Endothelial cell (in vitro differentiated cells): ENCODE measurements at places on chromosomes 1 and 21.

DNA sequence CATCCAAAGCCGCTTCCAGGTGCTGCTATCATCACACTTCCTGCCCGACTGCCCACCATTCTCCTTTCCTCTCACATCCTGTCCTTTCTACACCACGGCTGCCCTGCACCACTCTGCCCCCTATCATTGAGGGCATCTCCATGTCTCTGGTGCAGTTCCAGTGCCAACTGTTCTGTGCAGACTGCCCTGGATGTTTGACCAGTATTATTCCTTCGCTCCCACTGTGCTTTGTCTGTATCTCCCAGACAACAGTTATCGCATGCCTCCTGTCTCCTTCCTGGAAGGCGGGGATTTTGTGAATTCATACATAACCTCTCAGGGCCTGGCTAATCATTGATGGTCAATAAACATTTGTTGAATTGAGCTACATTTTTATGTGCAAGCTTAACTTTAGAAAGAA, 63.6 kb upstream of the GNG12 start:
- DNase-seq = no peak

DNA sequence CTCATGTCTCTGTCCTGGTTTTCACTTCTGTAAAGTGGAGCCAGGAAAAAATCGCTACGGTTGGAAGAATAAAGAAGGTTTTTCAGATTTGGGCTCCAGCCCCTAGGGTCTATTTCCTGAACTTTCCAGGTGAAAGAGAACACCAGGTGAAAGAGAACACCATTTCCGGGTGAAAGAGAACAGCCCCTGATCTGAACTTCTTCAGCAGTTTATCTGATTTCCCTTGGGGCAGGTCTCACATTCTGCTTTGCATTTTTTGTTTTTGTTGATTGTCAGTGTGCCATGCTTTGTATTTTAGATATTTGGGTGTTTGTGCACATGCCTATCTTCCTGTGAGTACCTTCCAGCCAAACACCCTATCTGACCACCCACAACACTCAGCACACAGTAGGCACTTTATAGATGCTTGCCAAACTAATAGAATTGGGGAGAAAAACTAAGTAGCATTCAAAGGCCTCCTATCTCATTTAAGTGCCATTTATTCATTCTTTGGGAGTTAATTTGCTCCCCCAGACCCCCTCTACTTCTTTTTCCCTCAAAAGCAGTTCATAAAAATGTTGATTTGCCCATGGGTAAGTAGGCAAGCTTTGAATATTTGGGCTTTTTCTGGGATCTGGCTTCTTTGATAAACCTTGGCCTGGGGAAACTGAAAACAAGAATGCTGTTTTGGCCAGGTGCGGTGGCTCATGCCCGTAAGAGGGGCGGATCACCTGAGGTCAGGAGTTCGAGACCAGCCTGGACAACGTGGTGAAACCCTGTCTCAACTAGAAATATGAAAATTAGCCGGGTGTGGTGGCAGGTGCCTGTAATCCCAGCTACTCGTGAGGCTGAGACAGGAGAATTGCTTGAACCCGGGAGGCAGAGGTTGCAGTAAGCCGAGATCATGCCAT, 2.2 kb downstream of the NAV1 start:
- DNase-seq = no peak

DNA sequence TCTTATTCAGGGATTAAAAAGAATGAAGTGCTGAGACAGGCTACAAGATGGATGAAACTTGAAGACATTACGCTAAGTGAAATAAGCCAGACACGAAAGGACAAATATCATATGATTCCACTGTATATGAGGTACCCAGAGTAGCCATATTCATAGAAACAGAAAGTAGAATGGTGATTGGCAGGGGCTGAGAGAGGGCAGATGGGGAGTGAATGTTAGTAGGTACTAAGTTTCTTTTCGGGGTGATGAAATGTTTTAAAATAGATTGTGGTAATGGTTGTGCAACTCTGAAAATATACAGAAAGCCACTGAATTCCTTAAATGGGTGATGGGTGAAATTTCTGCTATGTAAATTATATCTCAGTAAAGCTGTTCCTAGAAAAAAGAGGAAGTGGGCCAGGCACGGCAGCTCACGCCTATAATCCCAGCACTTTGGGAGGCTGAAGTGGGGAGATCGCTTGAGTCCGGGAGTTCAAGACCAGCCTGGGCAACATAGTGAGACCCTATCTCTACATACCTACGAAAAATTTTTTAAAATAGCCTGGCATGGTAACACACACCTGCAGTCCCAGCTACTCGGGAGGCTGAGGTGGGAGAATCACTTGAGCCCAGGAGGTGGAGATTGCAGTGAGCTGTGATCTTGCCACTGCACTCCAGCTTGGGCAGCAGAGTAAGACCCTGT, 15.9 kb downstream of the SLC27A3 start:
- DNase-seq = no peak

DNA sequence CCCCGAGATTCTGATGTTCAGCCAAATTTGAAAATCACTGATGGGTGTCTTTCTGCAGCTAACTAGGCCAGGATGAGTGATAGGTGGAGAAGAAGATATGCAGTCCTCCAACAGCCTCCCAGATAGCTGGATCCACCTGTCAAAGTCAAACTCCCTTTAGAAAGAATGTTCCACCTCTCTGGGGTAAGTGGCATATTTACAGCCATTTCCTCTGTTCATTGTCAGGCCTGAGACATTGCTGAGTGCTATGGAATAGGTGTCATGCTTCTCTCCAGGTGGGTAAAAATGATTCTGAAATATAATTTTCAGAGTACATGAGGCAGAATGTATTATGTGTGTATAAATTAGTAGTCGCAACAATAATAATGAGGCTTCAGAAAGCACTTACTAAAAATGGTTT, 316.8 kb downstream of the TTLL7 start:
- DNase-seq = no peak

DNA sequence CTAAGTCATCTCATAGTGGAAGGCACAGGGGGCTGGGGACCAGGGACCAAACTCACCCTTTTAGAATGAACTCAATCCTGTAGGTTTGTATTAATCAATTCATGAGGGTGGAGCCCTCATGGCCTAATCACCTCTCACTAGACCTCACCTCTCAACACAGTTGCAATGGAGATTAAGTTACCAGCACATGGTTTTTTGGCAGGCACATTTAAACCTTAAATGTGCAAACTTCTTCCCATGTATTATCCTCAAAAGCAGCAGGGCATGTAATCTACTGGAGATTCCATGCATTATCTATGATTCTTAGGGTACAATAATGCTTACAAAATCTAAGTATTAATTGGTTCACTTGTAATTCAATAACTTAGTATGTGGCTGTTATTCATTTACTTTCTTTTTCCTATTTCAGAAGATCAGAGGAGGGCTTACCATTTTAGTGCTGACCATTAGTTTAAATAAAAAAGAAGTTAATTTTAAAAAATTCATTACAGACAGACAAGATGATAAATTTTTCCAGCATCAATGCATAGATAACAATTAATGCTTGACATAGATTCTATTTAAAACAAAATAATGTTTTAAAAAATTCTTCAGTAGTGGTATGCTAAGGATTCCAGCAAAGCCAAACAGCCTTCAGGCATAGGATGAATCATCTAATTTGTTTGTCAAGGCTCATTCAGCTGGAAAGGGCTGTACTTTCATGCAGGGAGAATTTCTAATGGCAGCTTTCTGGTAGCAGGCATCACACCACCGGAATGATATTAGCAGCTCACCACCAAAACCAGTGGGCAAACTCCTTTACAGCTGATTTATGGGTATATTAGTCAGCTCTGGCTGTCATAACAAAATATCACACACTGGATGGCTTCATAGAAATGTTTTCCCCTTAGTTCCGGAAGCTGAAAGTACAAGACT, 124.6 kb upstream of the ZNF648 start:
- DNase-seq = no peak
